ENCODE measurements at places on chromosomes 1 and 21.

- DNase-seq: no peak
These were observed 10.7 kb downstream of the AMPD2 start for GRCh38 chr1:109630081-109630897.

DNA sequence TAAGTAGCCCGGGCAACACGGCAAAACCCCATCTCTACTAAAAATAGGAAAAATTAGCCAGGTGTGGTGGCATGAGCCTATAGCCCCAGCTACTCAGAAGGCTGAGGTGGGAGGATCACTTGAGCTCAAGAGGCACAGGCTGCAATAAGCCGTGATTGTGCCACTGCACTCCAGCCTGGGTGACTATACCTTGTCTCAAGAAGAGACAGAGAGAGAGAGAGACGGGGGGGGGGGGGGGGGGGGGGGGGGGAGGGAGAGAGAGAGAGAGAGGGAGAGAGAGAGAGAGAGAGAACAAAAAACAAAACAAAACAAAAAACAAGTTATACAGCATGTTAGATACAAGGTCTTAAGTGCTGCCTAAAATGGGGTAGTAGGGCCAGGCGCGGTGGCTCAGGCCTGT is 77.8 kb upstream of the ZNF281 start:
- no peak for DNase-seq

- DNase-seq: peak; percentile 19
These were observed 36.1 kb upstream of the PLPPR4 start for GRCh38 chr1:99228153-99228552.

DNA sequence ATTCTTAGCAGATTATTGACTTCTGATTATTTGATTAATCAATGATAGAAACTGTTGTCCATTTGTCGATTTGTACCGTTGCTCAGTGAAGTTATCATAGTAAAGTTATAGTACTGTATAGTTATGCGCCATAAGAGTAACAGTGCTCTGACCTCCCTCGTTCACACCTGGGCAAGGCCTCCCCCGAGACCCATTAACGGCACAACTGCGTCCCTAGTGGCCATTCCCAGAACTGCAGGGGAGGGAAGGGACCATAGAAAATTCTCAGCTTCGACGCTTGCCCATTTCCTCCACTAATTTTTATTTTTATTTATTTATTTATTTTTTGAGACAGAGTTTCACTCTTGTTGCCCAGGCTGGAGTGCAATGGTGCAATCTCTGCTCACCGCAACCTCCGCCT is 334.4 kb downstream of the DSCAM start:
- DNase-seq: no peak

DNA sequence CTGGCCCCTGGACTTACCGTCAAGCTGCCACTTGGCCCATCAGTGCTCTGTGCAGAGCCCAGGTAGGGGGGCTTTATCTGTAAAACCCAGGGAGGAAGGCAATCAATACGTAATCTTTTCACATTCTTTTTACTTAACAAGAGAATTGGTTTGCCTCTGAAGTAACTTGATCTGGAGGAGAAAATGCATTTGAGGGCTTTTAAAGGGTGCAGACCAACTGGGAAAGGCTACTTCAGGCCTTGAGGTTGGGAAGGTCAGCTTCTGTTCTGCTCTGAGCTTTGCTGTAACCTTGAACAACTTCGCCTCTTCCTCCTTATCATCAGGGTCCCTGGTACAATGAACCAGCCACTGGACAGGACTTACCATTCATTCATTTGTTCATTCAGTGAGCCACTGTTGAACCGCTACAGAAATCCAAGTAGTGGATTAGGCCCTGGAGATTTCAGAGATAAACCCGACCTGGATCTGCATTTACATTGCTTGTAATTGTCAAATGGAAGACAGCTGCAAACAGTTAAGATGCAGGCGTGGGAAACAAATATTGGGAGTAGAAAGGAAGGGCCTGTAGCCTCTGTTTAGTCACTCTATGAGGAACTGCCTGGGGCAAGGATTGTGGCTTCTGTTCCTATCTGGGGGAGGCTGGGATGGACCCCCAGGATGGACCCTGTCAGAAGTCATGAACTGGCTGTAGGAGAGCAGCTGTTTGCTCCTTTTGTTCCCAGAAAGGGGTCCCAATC is 90.9 kb downstream of the MAN1C1 start:
- DNase-seq: no peak

GRCh38 chr1:111738436-111739193 is 580 bp downstream of the INKA2 start:
- peak; percentile 48 for DNase-seq

DNA sequence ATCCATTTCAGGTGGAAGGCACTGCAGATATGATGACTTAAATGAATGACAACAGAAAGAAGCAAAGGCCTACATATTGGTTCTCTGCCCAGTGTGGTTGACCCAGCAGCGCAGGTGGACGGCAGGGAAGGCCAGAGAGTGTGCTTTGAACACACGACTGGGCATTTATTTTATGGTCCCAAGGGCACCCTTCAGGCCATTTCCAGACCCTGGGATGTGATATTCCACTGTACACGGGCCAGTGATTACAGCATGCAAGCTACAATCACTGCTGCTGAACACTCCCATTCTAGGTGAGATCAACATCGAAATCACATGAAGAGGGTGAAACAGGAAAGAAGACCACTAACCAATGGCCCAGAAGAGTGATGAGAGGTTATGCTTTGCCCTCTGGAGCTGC is 33.8 kb downstream of the PCNX2 start:
- no peak for DNase-seq

DNA sequence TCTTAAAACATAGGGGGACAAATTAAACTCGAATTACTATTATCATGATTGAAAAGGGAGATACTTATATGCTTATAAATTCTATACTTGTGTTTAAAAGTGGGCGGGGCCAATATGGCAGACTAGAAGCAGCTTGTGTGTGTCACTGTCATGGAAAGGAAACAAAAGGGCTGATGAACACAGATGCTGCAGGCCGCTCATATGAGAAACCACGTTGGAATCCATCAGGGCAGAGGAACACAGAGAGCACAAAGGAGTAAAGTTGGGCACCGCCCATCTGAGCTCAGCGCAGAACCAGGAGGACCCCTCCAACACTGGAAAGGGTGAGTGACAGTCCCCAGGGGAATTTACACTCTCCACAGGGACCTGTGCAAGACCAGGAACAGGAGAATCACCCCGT is 107.0 kb downstream of the SLC5A9 start:
- no peak for DNase-seq

GRCh38 chr1:243723050-243723449 is 127.0 kb downstream of the AKT3 start:
- DNase-seq: no peak

DNA sequence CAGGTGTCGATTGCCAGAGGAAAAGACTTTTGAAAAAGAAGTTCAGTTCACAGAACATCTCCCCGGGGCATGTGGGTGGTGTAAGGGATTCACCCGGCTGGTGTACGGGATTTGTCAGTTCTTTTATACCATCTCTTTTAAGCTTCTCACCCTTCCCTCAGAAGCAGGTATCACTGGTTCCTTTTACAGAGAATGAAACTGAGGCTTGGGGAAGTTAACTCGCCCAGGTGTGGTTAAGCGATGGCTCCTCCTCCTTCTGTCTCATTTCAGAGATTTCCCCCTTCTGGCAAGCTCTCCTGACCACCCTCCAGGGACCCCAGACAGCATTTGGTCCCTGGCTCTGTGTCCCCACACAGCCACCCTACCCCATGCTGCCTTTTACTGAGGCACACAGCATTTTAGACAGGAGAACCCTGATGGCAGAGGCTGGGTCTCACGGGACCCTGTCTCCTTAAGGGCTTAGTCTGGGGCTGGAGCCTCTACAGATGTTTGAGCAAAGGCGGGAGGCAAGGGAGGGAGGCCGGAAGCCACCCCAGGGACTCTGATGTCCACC is 2.8 kb upstream of the ECE1 start:
- DNase-seq: no peak

DNA sequence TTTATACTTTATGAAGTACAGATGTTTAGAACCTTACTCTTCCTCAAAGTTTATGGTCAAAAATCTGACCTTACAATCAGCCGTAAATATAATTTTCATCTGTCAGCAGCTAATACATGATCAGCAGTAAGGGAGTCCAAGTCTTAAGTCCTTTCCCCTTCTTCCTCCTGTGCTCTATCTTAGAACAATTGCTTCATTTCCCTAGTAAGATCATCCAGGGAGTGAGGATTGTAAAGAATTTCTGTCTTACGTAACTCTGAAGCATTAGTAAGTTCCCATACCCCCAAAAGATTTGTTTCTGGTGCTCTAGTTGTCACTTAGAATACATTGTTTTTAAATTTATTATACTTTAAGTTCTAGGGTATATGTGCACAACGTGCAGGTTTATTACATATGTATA is 2.1 kb downstream of the SETDB1 start:
- DNase-seq: no peak

DNA sequence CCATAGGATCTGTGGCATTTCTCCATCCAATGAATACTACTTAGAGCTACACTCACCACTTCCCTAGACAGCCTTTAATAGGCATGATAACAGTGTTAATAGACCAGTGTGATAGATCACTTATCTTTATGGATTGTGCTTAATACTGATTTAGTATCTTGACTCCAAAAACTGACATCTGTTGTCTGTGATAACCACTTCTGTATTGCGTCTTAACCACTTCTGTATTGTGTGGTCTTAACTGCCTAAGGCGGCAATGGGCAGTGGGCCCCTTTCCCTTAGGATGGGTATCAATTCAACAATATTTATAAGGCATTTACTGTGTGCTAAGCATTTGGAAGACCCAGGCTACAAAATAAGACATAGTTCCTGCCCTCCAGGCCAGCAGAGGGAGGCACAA is 32.0 kb upstream of the RCAN3 start:
- DNase-seq: no peak

DNA sequence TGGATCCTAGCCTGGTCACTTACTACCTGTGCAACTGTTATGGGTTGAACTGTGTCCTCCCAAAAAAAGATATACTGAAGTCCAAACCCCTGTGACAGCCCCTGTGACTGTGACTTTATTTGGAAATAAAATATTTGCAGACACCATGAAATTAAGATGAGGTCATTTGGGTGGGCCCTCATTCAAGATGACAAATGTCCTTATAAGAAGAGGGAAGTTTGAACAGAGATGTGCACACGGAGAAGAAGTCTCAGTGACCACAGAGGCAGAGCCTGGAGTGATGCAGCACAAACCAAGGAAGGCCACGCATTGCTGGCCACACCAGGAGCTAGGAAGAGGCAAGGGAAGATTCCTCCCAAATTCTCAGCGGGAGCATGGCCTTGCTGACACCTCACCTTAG is 249.7 kb upstream of the RUNX1 start:
- no peak for DNase-seq

GRCh38 chr1:227343727-227344551 is 25.6 kb upstream of the CDC42BPA start:
- no peak for DNase-seq

DNA sequence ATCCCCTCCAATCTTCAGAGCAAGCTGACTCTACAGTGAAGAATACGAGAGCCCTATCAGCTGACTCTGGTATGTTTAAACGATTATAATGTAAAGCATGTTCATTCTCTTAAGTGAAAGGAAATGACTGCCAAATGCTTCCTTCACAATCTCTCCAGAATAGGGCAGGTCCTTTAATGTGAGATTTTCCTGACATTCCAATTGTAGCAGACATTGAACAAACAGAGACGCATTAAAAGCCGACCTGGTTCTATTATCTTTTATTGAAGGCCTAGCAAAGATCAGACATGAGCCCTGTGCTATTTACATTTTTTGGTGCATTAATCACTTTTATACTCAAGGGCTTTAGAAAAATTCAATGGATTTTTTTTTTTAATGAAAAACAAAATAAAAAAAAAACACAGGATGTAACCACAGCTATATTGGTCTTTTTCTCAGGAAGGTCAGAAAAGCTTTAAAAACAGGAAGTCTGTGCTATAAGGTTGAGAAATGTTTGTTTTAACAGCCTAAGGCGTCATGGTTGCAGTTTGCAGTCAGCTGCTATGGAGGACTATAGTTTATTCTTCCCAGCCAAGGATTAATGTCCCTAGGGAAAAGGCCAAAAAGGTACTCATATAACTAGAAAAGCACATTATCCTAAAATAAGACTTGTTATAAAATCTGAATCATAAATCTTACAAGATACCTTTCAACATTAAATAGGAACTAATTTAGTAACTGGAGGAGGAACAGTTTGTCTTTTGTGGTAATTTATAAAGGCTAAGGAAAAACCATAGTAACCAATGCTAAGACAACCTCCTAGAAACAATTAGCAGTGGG is 104.8 kb downstream of the RERE start:
- DNase-seq: peak; percentile 61

- peak; percentile 42 for DNase-seq
These were observed 25.3 kb upstream of the OVAAL start for GRCh38 chr1:180533266-180533987.

GRCh38 chr1:244050835-244051444 is at the start of gene ZBTB18:
Gene ZBTB18, plus strand, starts transcription at chr1:244051283. Its CDS starts 149 bp downstream, at chr1:244051432.
- DNase-seq: no peak
